ENCODE measurements at places on chromosomes 1 and 21. TPM values are rescaled to one million over a fixed set of nuclear protein-coding genes. Genes with fewer than 3 reads are reported as not detected.

DNA sequence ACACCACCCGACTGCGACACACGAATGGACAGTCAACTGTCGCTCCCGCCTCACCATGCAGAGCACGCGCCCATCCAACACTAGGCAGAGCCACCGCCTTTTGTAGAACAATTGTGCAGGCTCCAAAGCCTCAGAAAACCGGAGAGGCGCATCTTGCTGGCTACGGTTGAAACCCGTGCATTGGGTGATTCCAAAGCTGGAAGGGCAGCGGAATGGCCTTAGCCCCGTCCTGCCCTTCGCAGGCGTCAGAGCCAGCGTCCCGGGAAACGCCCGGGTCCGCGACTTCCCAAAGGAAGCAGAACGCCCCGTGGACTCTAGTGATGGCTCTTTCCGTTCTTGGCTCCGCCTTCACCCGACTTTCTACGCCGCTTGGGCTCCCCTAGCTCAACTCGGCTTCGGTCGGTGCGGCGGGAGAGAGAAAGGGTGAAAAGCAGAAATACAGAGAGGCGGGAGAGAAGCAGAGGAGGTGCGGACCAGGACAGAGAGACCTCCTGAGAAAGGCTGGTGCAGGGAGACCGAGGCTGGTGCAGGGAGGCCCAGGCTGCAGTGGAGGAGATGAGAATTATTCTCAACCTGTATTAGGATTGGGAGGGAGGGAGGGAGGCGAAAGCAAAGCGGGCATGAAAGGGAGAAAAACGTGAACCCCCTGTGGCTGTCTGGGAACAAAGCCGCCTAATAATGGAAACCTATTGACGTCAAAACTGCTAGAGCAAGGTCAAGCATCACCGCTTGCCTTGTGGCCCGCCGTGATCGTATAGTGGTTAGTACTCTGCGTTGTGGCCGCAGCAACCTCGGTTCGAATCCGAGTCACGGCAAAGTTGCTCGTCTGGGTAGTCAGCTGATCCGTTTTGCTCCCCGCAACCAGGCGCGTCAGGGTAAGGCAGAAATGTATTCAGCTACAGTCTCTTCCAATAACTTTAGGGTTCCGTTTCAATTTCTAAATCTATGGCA, 99.5 kb downstream of the PRKAB2 start:
- DNase-seq = peak; percentile 46

DNA sequence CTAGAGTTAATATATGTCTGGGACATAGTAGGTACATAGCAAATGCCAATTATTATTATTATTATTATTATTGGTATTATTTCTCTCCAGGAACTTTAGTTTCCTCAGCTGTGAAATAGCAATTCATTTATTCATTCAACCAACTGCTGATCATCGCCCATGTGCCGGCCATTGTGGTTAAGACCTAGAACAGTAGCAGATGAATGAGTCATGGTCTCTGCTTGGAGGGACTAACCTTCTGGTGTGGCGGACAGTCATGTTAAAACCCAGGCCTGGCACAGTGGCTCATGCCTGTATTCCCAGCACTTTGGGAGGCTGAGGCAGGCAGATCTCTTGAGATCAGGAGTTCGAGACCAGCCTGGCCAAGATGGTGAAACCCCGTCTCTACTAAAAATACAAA, 23.8 kb upstream of the LDLRAP1 start:
- DNase-seq = peak; percentile 51

HPDL gene
- polyA plus RNA-seq = 4.7 TPM

DNA sequence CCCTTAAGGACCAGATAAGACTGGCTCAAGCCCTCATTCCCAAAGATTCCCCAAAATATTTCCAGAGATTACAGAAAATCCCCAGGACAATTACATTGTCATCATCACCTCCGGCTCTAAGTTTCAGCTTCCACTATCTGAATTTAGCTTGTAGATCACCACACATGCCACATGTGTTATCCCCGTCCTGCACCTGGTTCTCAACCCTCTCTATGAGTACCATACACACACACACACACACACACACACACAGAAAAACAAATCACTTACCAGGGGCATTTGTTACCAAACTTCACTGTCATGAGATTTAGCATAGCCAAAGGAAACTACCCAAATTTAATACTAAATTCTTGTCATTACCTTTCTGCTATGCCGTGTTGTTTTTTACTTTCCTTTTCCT, 15.4 kb upstream of the TSPAN1 start:
- no peak for DNase-seq

- no peak for DNase-seq
Measured at GRCh38 chr21:31668651-31669491, 9.4 kb downstream of the SOD1 start.

LCE2B gene
- not detected for polyA plus RNA-seq

DNA sequence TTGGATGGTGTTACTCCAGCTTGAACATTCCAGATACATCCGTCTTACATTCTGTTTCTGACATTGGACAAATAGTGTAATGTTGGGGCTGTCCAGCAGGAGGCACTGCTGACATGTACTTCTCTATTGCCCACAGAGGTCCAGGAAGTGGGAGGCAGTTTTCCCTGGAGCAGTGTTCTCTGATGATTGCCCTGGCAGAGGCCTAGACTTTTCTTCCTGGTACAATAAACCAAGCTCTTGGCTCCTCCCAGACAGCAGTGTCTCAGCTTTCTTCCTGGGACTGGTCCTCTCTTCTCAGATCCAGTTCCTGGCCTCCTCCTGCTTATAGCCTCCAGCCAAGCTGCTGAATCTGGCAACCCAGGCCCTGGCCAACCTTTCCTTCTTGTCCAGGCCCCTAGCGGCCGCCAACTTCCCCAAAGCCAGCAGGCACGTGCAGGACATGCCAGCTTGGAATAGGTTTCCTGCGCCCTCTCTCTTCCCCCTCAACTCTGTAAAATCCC, 14.9 kb upstream of the IFNLR1 start:
- peak; percentile 94 for DNase-seq

TPTE gene
- not detected for polyA plus RNA-seq

Measured in cardiac muscle cell (in vitro differentiated cells and primary cell).